ENCODE measurements at places on chromosomes 3 and 15.

DNA sequence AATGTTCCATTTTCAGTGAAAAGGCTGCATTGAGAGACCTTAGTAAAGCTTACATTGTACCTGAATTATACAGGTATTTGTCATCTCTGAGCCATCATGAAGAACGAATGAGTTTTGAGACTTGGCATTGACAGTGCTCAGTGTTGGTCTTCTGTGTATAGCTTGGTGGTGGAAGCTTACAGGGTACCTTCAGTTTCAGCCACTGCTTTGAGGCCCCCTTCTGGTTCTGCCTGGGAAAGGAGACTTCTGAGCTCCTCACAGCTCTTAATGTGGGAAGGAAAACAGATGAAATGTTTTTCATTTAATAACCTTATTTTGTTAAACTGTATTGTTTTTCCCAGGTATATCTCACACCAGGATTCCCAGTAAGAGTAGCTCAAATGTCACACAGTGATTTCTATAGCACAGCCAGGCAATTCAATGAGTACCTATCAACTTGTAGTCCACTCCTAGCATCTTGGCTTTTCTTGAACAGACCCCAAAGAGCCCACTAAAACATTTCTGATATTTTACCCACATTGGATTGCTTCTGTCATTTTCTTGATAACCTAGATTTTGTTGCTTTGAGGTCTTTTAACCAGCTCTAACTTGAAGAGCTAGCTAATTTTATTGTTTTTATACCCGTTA is 5.6 kb downstream of the SERPINI1 start:
- no peak for DNase-seq

DNA sequence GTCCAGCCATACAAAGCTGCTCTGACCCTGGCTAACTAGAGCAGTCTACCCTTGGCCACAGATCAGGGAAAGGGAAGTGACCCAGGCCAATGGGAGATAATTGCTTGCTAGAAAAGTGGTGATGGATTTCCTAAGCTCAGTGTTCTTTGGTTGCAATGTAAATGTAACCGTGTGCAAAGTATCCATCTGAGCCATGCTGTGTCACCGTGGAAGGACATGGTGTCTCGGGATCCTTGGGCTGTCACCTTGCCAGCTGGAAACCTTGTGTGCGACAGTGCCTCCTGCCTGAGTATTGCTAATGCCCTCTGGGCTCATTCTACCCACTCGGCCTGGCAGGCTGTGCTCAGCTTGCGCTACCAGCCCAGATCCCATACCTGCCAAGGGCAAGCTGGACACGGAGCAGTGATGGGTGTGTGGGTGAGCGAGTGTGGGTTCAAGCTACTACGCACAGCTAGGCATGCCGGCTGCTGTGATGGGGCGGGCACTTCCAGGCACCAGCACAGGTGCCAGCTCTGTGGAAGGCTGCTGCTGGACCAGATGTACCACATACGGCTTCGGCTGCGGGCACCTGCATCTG is 10.7 kb upstream of the SIAH2 start:
- DNase-seq: no peak

DNA sequence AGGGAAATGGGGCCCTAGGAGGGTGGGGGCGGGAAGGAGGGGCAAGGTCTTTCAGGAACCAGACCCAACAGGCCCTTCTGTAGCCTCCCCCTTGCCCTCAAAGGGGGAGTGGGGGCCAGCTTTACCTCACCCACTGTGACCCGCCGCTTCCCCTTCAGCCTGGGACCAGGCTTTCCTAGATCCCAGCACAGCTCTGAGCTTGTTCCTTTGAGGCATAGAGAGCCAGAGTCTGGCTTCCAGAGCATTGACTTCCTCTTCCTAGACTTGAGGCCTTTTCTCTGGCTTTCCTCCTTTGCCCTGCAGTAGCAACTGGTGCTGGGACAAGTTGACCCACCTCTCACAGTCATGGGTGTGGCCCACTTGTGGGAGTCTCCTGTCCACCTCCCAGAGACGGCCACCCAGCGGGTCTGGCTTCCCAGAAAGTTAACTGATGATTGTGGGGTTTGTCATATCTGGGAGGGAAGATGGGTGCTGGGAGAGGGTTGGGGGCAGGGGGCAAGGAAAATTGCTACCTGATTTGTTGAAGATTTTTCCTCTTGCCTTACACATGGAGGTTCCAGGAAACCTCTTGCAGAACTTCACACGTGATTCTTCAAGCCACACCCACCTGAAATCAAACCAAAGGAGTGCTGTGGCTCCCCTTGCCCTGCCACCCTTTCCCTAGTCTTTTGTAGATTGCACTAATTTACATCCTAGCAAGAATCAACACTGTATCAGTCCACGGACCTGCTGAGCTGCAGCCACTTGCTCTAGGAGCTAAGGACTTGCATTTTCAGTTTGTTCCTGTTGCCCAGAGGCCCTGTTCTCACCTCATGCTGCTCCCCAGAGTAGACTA is 4.1 kb upstream of the CHST14 start:
- no peak for DNase-seq

DNA sequence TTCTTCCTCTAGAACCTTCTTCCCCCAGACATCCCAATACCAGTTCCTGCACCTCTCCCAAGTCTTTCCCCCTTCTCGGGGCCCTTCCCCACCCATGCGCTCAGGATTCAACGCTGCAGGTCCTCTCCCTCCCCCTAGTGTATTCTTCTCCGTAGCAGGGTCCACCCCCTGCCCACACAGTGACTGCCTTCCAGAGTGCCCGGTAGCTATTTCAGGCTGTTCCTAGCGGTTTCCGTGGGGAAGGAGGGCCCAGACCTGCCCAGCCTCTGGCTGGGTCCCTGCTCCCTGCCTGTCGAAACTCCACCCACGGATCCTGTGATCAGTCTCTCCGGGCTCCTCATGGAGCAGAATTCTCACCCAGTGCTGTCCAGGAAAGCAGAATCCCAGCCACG is 45.2 kb upstream of the SEC61A1 start:
- DNase-seq: no peak

GRCh38 chr15:88447206-88447605 is 20.0 kb downstream of the MRPL46 start:
- DNase-seq: no peak

GRCh38 chr3:52062505-52062904 is 6.1 kb upstream of the DUSP7 start:
- no peak for DNase-seq

DNA sequence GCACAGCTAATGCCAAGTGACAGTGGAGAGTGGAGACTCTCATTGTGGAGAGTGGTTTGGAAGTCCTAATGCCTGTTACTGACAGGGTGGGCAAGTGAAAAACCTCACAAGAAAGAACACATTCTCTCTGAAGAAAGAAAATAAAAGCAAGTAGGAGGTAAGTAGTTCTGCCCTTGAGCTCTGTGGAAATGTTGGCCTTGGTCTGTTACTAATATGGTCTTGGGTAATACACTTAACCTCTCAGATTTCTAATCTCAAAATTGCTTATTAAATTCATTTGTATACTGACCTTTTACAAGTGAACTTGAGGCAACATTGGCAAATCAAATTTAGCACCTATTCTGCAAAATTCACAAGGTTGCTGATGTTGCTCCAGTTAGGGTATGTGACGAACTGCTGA is 291.6 kb upstream of the CBLB start:
- no peak for DNase-seq

DNA sequence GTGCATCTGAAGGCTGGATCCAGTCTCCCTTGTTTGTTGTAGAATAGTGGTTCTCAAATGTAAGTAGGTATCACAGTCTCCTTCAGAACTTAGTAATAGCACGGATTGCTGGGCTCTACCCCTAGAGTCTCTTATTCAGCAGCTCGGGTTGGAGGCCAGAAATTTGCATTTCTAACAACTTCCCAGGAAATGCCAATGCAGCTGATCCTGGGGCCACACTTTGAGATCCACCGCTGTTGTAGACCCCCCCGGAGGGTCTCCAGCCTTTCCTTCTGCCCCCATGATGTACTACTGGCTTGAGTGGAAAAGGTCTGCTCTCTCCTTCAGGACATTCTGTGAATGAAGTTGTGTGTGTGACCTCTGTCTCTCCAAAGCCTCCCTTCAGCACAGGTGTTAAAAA is 153.8 kb upstream of the CTNNB1 start:
- DNase-seq: no peak

- no peak for DNase-seq
Observed at GRCh38 chr3:264394-265156, 68.0 kb downstream of the CHL1 start.

- DNase-seq: no peak
Observed at GRCh38 chr15:98813951-98814350, 165.6 kb downstream of the IGF1R start.

DNA sequence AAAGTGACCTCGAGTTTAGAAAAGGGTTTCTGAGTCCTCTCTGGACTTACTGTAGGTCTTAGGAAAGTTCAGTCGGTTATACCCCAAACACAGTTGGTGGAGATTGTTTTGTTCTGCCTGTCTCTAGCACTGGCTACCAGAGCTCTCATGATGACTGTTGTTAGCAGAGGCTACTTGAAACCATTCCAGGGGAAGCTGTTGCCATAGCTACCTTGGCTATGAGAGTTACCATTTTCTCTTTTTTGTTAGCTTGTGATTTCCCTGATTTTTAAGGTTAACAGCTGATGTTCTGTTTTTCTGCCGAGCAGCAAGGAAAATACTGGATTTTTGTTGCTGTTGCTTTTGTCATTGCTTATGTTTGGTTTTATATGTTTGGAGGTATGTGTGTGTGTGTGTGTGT is 26.7 kb downstream of the ABHD2 start:
- no peak for DNase-seq

DNA sequence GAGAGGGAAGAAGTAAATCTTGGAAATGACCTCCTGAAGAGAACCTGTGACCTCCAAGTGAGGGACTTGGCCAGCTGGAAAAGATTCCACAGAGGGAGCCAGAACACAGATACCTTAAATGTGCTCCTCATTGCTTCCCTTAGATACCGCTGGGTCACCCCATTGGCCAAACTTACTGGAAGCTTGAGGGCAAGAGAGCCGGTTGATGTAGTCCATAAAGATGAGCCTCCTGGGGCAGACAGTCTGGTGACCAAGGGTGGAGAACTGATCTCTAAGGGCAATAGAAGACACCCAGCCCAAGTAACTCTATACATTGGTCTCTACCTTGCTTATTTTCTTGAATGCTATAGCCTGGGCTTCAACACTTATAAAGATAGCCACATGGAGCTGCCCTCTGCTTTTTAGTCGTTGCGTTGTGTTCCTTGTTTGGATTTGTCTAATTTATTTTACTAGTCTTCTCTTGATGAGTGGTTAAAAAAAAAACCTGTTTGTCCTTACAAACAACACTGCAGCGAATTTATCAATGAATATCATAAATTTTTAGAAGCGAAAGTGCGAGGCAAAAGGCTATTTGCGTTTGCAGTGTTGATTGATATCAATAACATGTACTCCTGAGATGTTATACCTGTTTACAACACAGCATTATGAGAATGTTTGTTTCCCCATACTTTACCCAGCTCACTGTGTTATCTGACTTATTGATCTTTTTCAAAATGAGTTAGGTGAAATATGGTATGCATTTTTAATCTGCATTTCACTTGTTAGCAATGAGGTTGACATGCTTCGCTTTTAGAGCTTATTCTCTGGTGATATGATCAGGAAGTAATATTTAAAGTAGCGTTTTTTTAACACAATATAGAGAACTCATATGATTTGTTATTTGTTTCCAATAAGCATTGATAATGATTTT is 31.2 kb downstream of the TGFBR2 start:
- no peak for DNase-seq

- DNase-seq: no peak
Observed at GRCh38 chr15:43789409-43789808, 2.7 kb upstream of the SERF2 start.

DNA sequence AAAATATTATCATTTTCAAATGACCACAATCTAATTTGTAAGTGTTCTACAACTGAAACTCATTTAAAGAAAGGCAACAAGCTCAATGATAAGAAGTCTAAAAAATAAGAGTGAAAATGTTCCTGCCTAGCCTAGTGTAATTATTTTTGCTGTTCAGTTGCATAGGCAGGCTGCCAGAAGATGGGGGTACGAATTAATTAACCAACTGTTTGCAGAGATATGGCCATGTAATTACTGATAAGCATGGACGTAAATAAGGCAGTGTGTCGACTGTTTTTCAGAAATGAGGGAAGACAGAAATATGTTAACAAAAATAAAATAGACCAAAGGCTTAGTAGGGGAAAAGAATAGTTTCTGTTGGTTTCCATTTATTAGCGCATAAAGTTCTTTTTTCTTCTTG is 24.7 kb upstream of the SCAANT1 start:
- DNase-seq: no peak

- DNase-seq: no peak
Observed at GRCh38 chr3:134029734-134030378, at the start of gene SLCO2A1. Gene SLCO2A1, minus strand, starts transcription at chr3:134029925. Its CDS starts 123 bp downstream, at chr3:134029802.

- DNase-seq: no peak
Observed at GRCh38 chr3:15872807-15873206, 75.0 kb upstream of the ANKRD28 start.

GRCh38 chr3:34807611-34808010 is 831.7 kb upstream of the ARPP21 start:
- no peak for DNase-seq

GRCh38 chr3:51955175-51955892 is at the start of gene GPR62:
Gene GPR62, plus strand, starts transcription at chr3:51955381. Its CDS starts 272 bp downstream, at chr3:51955653.
- DNase-seq: no peak

DNA sequence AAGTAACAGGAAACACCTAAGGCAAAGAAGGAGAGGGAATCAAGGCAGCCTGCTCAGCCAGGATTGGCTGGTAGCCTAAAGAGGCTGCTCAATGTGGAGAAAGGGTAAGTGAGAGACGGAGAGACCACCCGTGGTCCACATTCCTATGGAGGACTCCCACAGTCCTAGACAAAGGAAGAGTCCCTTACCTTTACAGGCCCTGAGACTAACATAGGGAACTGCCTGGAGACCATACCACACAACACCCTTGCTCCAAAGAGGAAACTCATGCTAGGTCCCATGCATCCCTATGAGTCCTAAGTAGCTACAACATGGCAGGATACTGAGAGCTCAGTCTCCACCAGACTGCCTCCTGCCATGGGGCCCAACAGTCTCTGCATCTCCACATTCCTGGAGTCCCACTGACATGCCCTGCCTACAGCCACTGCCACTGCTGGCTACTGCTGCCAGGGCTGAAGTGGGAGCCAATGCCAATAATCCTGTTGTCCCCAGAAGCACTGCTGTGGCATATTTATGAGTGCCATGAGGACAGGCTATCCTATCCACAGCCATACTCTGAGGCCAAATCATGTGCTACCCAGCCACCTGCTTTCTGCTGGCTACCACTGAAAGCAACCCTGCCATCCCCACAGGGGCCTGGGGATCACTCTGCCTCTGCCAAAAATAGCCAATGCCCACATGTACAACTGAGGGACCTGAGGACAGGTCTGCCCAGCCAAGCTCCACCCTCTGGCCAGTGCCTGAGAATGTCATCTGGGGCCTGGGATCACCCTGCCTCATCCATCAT is 45.0 kb downstream of the COPS2 start:
- DNase-seq: no peak

Data from GM12892 (cell line).